Tibial nerve (tissue), 4 donors: ENCODE measurements at places on chromosomes 7 and 10. TPM values are rescaled to one million over a fixed set of nuclear protein-coding genes. Genes with fewer than 3 reads are reported as not detected.

GRCh38 chr7:135181261-135181928, 10.9 kb upstream of the CYREN start:
- no peak for DNase-seq

GRCh38 chr7:140212100-140212881, 35.5 kb upstream of the KDM7A start:
- DNase-seq: no peak

DNA sequence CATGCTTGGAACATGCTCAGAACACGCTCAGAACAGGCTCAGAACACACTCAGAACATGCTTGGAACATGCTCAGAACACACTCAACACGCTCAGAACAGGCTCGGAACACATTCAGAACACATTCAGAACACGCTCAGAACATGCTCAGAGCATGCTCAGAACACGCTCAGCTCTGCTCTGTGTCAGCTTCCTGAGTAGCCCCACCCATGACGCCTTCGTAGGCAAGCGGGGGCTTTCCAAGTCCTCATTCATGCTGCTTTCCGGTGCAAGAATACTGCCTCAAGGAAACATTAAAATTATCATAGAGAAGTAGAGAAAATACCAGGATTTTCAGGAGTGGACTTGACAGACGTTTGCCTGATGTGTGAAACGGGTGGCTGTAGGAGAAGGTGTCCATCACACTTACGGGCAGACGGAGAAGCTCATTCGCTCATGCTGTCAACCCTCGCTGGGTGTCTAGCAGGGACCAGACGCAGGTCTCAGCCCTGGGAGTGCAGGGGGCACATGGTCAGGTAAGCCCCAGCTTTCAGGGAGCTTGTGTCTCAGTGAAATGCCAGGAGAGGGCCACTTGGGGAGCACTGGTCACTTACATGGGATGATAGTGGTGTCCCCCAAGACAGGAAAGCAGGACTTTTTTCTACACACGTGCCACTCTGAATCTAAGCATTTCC, 24.7 kb downstream of the EN2 start:
- DNase-seq: no peak

DNA sequence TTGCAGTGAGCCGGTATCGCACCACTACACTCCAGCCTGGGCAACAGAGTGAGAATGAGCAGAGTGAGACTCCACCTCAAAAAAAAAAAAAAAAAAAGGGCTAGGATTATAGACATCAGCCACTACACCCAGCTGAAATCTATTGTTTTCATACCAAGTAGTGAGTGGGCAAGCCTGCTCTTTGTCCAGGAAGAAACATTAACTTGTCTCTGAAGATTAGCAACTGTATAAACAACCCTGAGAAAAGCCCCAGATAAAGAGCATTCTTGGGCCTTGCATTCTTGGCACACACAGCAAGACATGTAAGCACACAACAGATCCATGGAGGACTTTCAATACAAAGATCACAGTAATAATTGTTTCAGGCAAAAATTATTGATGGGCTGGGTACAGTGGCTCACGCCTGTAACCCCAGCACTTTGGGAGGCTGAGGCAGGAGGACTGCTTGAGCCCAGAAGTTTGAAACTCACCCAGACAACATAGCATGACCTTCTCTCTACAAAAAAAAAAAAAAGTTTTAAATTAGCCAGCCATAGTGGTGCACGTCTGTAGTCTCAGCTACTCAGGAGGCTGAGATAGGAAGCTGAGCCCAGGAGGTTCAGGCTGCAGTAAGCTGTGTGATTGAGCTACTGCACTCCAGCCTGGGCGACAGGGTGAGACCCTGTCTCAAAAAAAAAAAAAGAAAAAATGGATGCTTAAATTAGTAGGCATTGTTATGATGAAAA, 4.4 kb downstream of the PSPH start:
- DNase-seq: no peak

DNA sequence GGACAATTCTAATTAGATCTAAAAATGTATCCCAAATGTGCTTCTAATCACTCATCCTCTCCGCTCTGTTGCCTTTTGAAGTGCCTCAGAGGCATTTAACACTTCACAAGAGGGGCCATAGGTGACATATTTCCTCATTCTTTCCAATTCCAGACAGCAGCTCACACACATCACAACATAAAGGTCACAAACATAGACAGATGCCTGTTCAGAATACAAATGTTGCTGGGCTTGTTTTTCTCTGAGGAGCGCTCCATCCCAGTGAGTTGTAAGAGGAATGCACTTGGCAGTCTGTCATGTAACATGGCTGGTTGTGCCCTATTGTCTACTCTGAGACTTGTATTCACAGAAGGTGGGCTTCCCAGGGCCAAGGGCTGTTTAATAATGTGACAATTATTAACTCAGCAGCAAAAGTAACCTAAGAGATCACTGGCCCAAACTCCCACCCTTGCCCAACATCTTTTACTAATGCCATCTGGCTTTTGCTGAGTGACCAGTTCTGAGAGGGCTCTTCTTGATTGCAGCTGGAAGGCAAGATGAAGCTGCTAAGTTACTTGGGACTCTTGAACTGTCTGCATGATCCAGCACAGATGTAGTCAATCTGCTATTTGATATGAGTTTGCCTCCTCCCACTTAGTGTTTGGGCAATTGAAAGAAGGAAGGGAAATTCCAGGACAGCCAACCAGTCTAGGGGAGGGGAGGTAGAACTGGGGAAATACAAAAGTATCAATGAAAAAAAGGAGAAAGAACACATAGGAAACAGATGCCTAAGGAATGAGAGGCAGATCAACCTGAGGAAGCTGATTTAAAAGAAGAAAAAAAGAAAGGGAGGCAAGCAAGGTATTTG, 13.6 kb downstream of the PON2 start:
- no peak for DNase-seq

DNA sequence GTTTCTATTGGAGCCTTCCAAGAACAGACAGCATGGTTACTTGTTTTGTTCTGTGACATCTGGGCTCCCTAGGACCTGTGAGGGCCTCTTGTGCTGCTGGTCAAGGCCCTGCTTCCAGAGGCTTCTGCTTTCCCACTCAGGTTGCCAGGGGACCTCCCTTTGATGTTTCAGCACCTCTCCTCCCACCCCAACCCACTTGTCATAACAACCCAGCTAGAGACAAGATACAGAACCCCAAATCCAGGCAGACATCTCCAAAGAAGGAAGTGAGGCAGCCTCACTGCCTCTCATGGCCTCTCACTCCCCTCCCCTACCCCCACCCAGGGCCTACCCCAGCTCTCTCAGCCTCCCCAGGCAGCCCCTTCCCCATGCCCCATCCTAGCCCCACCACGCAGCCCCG, 11.3 kb downstream of the NFKB2 start:
- no peak for DNase-seq

- no peak for DNase-seq
Observed at GRCh38 chr7:150738092-150738491, 874 bp downstream of the GIMAP5 start.

DNA sequence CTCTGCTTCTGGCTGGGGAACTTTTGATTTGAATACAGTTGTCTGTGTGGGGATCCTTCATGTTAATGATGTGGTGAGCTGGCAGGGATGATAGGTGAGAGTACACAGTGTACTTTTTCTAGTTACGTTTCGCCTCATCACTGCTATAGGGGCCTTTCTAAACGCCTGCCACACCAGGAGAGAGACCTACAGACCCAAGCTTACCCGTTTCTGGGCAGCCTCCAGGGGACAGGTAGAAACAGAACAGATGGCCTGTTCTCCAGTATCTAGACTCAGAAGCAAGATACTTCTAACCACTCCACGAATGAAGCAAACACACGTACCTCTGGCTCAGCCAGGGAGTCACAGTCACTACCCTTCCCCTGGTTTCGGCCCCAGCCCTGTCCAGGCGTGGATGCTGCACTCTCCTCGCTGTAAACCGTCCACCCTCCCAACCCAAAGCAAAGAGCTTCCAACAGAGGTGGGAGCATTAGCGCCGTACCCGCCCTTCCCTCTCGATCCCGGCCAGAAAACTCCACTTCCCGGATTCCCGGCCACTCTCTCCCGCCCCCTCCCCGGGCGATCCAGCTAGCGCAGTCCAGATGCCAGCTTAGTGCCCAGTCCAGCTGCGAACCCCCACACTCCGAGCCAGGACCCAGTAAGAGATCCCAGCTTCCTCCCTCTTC, 1.2 kb downstream of the CCDC6 start:
- no peak for DNase-seq

- no peak for DNase-seq
Observed at GRCh38 chr10:104301907-104302690, 33.1 kb downstream of the GSTO2 start.

DNA sequence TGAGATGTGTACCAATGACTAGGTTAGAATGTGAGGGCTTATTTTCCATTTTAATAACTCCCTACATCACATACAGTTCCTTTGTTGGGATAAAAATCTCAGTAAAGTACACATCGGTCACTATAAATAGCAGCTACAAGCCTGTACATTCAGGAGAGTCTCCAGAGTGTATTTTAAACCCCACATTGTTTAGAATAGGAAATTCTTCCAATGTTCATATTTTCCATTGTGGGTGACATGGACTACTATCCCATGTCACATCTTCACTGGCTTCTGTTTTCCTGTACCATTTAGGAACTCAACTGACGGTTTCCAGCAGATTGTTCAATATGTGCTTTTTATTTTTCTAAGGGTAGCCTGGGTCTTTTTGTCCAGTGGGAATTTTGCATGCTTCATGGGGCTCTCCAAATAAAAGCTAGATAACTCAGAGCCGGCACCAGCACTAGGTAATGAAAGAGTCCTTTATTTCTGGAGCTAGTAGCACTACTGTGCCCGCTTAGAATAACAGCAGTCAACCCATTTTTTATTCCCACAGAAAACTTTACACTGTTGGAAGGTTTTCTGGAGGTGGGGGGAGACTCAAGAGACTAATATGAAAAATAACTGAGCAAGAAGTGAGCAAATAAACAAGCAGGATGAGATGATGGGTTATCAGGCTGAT, 100.5 kb downstream of the CALD1 start:
- no peak for DNase-seq

GRCh38 chr10:124743191-124744101, 732 bp downstream of the FAM53B start:
- no peak for DNase-seq

GRCh38 chr10:97821308-97822038, 28.2 kb upstream of the GOLGA7B start:
- DNase-seq: no peak

COMMD3 gene
- 28.2 TPM for total RNA-seq
